ENCODE measurements at places on chromosomes 4 and X.

DNA sequence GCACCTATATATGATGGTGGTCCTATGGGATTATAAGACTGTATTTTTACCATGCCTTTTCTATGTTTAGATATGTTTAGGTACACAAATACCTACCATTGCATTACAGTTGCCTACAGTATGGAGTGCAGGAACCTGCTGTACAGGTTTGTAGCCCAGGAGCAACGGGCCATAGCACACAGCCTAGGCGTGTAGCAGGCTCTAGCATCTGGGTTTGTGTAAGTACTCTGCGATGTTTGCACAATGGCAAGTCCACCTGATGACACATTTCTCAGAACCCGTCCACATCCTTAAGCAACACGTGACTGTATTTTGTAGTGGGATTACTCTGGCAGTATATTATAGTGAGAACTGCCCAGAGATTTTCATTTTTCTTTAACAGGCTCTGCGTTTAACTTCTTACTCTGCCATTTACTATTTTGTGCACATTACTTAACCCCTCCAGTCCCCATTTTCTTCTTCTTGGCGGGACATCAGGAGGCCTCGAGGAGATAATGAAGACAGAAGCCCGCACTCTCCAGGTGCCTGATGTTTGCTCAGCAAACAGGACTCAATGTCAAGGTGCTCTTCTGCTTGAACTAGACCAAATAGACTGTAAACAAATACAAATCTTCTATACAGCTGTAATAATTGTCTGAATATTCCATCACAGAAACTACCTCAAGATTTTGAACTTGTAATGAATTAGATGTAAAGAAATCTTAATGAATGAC, 102.0 kb upstream of the PDLIM3 start:
- DNase-seq = no peak

DNA sequence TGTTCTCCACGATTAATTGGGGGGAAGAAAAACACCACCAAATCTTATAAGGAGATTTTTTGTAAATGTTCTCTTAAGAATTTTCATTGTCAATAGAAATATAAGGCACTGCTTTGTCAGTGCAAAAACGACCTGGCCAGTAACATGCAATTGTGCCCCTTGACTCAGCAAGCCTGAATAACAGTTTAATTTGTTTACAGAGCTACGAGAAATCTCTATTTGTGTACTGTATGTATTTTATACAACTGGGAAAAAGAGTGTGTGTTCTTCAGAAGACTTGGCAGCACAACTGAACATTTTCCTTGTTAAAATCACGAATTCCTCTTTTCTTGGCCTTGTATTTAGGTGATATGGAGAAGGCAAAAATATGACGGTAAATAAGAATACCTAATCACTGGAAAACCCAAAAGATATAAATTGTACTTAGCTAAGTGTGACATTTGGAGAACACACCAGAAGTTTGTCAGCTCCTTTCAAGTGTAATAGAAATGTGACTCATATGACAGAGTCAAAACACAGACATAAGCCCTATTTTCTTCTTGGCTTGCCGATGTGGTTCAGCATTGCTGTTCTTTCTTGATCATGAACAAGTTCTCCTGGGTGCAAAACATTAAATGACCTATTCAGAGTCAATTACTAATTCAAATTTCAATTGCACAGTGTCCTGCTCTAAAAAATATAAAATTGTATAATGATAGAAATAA, 945.0 kb upstream of the INTU start:
- DNase-seq = no peak

DNA sequence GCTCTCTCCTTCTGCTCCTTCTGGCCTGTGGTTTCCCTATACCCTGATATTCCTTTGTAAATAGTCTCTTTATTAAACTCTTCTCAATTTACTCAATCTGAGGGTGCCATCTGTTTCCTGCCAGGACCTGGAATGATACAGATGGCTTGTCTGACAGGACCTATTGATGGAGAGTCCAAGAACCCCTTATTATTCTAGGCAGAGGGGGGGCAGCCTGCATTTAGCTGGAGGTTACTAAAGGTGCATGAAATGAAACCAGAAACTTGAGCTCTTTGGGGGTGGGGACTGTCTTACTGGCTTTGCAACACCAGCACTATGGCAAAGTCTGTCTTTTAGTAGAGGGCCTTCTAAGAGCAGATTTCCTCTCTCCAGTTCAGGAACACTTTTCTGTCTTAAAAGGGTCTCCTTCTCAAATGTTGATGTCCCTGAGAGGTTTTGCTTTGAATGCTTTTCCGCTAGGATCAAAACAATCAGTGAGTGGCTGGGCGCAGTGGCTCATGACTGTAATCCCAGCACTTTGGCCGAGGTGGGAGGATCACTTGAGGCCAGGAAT, 162.5 kb upstream of the MED14 start:
- DNase-seq = no peak

DNA sequence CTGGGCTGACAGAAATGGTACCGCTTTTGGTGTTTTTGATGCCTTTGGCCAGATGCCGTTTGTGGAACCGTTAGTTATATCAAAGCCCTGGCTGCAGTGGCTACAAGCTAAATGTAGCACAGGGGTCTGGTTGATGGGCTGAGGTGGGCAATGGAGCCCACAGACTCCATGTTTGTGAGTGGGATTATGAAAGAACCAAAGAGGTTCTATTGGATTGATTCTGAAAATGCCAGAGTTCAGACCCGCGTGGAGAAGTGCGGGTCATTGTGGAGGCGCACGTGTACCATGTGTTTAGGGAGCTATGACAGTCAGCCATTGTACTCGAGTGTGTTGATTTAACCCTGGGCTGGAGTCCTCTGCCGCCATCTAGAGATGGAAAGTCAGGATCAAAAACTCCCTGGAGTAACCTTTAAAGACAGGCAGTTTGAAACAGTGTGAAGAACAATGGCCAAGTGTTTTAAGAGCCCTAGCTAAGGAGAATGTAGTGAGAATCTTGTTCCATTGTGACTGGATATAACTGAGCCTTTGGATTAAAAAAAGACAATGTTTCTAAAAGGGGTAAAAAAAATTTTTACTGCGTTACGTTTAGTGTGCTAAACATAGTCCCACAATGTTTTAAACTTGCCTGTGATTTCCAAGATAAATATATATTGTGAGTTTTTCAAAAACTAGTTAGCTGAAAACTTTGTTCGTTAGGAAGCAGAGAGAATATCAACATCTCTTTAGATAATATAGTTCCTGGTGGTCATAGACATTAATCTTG, 12.7 kb downstream of the ART3 start:
- peak; percentile 2 for DNase-seq

GRCh38 chr4:40672528-40673522, 43.2 kb upstream of the RBM47 start:
- peak; percentile 54 for DNase-seq

GRCh38 chrX:137194164-137194563, 160.4 kb upstream of the GPR101 start:
- DNase-seq = no peak

GRCh38 chrX:142804085-142804484, 221.6 kb upstream of the SPANXN4 start:
- no peak for DNase-seq

GRCh38 chr4:79083406-79084010, 144.3 kb upstream of the PAQR3 start:
- DNase-seq = no peak

GRCh38 chr4:2411786-2412510, 6.5 kb downstream of the ZFYVE28 start:
- DNase-seq = no peak

GRCh38 chr4:54090804-54091623, 8.9 kb upstream of the GSX2 start:
- DNase-seq = no peak

DNA sequence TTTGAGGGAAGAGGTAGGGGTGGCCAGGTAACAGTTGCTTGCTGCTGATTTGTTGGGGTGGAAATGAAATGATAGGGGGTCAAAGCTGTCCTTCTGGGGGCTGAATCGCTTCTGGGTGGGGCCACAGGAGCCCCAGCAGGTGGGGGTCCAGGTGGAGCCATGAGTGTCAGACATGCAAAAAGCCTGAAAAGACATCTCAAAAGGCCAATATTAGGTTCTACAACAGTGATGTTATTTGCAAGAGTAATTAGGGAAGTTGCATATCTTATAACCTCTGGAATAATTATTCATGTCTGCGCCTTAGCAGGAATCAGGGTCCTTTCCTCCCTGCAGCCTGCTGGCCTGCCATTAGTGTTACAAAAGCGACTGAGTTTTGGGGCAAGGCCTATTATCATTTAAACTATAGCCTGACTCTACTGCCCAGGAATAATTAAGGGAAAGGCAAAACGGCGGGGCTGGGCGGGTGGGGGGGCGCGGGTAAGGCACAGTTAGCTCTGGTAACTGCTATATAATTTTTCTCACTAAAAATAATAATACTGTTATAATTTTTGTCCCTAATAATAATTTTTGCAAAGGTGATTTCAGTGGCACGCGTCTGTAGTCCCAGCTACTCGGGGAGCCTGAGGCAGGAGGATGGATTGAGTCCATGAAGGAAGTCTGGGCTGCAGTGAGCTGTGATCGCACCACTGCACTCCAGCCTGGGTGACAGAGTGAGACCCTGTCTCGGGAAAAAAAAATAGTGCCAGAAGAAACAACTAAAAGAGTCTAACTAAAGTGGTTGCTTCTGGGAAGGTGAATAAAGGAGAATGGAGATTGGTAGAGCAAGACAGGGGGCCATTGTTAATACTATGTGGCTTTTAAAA, 145.7 kb downstream of the MAGEB17 start:
- no peak for DNase-seq

DNA sequence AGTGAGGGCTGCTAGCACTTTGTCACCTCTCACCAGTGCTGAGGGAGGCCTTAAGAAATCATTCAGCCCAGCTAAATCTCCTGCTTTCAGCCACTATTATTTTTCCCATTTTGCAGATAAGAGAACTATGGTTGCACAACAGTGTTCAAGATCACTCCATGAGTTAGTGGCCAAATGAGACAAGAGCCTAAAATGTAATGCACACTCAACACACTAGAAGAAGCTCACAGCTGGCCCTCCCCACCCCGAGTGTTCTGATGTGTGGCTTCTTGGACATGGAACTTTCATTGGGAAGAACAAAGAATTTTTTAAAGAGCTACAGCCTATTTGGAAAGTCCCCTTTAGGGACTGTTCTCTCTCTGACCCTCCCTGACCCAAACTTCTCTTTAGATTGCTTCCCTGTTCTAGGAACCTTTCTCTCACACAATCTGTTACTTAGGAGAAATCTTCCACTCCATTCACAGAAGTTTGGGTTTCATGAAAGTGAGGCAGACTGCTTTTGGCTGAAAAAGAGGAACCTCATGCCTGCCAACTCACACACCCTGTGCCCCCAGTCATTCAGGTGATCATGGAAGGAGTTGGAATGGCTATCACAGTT, 44.0 kb upstream of the CT47C1 start:
- DNase-seq = no peak

DNA sequence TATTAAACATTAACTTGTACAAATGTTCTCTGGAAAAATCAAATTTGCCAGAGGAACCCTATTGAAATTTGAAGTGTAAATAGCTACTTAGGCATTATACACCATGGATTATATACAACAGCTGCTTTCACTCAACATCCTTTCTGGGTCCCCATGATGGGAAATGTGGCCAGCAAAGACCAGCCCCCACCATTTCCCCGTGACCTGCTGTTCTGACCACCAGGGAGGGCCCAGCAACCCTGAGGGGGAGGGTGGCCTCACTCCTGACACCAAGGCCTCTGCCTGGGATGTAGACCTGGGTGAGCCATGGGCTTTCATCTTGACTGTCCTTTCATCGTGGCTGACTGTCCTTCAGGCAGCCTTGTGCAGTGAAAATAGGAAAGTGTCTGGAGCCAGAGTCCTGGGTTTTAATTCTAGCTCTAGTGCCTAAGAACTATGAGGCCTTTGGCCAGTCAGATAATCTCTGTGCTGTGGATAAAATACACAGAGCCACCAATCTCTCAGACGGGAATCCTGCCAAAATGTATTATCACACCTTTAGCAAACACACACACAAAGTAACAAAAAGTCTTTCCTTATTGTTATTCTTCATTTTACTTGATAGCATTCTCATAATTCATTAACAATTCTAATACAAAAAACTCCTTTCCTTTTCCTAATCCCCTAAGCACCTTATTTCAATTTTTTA, 45.1 kb downstream of the NR3C2 start:
- no peak for DNase-seq

- DNase-seq = no peak
These were observed 33.6 kb downstream of the TMEM154 start for GRCh38 chr4:152646221-152646620.

DNA sequence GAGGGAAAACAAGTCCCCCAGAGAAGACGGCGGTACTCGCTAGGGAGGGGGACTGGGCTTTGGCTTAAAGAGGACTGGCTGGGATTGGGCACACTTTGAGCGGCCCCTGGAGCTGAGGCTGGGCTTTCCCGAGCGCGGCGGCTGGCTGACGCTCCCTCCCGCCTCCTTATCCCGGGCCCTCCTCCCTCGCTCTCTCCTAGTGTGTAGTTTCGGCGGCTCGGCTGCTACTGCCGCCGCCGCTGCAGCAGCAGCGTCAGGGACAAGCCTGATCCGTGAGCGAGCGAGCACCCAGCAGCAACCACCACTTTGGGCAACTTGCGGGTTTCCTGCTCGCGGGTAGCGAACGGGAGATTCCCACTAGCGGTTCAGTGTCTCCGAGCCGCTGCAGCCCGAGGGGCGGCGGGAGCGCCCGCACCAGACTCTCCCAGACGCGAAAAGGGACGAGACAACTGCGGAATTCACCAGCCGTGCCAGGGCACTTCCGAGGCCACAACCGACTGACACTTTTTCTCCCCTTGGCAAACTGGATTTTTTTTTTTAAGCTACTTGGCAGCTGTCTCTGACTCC, 632 bp upstream of the PCDH7 start:
- DNase-seq = no peak

GRCh38 chr4:70062000-70062399, 11.8 kb downstream of the HTN1 start:
- DNase-seq = no peak
